ENCODE measurements at places on chromosomes 16 and 17.
A peak's percentile ranks its signal among the peaks of the same experiment; 100 is the strongest.

- DNase-seq = no peak
These were observed 361.0 kb downstream of the WWOX start for GRCh38 chr16:78460428-78460827.

GRCh38 chr17:9021992-9022572, 772 bp downstream of the NTN1 start:
- DNase-seq = no peak

DNA sequence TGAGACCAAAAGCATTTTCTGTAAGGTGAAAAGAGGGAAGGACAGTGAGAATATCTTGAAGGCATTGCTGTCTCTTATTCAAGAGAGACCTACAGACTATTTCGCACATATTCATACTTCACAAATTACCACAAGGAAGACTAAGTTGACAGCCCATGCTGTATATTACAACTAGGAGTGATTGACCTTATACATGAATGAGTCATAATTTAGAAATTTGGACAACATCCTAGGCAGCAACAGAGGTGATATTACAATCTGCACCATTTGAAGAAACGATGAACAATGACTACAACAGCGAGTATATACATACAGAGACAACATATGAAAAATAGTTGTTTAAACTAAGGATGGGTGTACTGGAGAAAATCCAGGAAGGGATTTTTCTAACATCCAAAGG, 971.7 kb downstream of the CDH11 start:
- no peak for DNase-seq

DNA sequence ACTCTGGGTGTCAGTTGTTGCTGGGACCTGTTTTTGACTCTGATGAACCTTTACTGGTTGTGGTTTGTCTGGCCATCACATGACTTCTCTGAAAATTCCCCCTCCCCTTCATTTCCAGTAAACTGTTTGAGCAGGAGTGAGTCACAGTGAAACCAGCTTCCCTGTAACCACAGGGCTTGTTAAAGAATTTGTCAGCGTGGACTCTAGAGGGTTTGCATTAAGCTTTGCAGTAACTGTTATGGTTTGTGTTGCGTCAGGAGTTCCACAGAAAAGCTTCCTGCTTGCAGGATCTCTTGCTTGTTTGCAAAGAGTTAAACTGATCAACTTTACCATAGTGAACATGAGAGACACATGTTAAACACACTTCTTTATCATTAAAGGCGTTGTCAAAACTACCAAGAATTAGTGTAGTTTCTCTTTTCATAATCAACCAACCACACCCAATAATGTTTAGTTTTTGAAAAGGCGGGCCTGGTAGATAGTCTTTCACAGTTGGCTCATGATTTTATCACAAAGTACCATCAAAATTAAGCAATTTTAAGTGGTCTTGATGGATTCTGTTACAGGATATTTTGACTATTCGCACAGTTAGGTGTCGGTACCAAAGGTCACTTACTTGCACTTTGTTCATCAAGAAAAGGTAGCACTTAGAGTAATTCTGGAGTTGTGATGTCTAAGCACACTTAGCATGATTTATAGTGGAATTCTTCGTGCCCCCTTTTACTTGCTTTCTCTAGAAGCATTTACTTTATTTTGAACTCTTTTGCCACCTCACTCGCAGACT, 79.3 kb downstream of the VMP1 start:
- DNase-seq = peak; percentile 99

DNA sequence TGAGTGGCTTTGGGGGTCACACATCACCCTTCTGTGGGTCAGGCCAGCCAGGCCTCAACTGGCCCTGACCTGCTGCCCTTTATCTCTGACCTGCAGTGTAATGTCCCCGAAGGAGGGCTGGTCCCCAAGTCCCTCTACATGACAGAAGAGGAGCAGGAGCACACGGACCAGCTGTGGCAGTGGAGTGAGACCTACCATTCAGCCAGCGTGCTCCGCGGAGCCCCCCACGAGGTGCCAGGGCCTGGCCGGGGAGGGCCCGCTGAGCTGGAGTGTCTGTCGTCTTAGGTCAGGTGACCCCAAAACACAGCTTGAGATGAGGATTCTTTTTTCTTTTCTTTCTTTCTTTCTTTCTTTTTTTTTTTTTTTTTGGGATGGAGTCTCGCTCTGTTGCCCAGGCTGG, 26.5 kb downstream of the NAGPA start:
- no peak for DNase-seq

DNA sequence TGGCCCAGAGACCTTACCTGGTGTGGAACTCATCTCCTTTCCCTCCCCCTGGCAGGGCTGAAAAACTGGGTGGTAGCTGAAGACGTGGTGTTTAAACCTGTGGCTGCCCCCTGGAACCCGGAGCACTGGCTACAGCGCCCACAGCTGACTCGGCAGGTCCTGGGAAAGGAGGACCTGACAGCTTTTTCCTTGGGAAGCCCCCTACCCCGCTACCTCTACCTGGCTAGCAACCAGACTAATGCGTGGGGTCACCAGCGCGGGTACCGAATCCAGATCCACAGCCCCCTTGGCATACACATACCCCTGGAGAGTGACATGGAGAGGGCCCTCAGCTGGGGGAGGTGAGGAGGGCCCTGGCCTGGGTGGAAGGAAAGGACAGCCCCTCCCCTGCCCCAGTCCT, 2.0 kb upstream of the AOC3 start:
- DNase-seq = no peak

DNA sequence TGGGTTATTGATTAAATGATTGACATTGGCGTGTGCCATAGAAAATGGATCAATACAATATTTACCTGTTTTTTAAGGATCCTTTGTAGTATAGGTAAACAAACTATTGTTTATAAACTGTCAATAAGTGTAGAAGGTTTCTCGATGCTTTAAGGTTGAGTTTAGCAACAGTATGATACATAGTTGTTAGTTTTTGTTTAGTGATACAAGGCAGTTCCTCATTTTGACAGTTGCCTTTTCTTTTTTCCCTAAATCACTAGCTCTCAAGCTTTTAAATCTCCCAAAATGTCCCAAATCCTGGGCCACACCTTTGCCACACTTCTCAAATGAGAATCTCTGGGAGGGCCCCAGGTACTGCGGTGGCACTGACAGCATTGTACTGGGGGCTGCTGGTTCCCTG, 57.3 kb downstream of the EPN2 start:
- DNase-seq = no peak

GRCh38 chr16:17370223-17370707, 100.5 kb downstream of the XYLT1 start:
- DNase-seq = no peak

- DNase-seq = peak; percentile 13
These were observed 98.0 kb downstream of the CDK5R1 start for GRCh38 chr17:32584792-32585191.

GRCh38 chr16:81041696-81042095, 6.1 kb downstream of the ATMIN start:
- DNase-seq = no peak

DNA sequence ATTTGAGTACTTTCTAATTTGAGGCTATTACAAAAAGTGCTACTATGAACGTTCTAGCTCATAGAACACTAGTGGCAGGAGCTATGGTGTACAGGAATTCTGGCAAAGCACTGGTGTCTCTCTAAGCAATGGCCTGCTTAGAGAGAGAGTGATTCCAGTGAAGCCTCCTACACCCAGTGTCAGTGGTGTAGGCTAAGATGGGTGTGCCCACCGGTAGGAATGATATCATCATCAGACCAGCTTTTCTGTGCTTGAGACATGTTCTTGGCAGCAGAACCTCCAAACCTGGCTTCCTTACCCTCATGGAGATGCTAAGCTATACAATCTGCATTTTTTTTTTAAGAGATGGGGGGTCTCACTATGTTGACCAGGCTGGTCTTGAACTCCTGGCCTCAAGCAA, 370.3 kb downstream of the SOX9 start:
- DNase-seq = no peak

- peak; percentile 32 for DNase-seq
These were observed 1.3 kb downstream of the ZNF750 start for GRCh38 chr17:82838386-82839063.
